ENCODE measurements at places on chromosomes 5 and 9.
A peak's percentile ranks its signal among the peaks of the same experiment; 100 is the strongest.

GRCh38 chr9:95102572-95102971 is 214.9 kb downstream of the FANCC start:
- no peaks in the 10 kb centered on the region for H3K27me3 ChIP-seq
- no peak overlapping the region for H3K27ac ChIP-seq
- H3K4me1 ChIP-seq: peaks cover 34% of the 10 kb centered on the region
- no peaks in the 10 kb centered on the region for H3K36me3 ChIP-seq

DNA sequence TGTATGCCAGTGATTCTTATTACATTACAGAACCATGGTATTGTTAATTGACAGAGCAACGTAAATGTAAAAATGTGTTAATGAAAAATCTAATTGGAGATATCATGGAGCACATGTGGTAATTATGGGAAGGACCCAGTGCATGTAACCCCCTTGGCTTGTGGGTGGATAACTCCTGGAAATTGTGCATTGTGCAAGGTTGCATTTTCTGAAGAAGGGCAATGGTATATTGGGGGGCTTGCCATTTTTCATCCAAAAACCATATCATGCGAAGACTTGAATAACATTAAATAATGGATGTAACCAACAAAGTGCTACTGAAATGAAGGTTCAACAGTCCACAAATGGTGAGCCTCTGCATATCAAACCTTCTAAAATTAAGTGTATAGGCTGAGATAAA is 47.6 kb downstream of the BASP1 start:
- H3K36me3 ChIP-seq: peaks cover 18% of the 10 kb centered on the region
- no peak for DNase-seq
- no peak overlapping the region for H3K4me3 ChIP-seq
- H3K4me1 ChIP-seq: no peaks in the 10 kb centered on the region
- H3K27ac ChIP-seq: no peak overlapping the region
- H3K27me3 ChIP-seq: no peaks in the 10 kb centered on the region

GRCh38 chr5:59537961-59538749 is 355.4 kb downstream of the PDE4D start:
- H3K27me3 ChIP-seq: no peaks in the 10 kb centered on the region
- no peak for DNase-seq
- no peak overlapping the region for H3K4me3 ChIP-seq

- peaks cover 12% of the 10 kb centered on the region for H3K4me1 ChIP-seq
- DNase-seq: peak; percentile 5
- H3K4me3 ChIP-seq: no peak overlapping the region
- H3K27me3 ChIP-seq: peaks cover 2% of the 10 kb centered on the region
- H3K27ac ChIP-seq: no peak overlapping the region
These were observed 50.8 kb downstream of the CRB2 start for GRCh38 chr9:123406691-123407216.

DNA sequence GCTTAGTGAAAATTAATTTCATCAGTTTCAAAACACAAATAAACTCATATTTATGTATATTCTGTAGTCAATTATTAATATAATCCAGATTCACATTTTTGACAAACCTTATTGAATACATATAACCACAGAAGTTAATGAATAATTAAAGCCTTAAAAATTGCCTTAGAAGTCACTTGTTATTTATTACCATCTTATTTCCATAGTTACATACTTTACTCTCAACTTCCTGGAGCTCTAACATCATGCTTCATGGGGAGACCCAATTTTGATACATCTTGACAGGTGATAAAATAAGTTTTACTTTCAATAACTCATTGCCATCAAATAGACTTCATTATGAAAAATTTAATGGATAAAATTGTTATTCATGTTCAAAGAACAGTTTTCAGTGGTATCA is 1038.7 kb downstream of the PTPRD start:
- H3K4me3 ChIP-seq: no peak overlapping the region
- no peak for DNase-seq
- no peaks in the 10 kb centered on the region for H3K36me3 ChIP-seq

DNA sequence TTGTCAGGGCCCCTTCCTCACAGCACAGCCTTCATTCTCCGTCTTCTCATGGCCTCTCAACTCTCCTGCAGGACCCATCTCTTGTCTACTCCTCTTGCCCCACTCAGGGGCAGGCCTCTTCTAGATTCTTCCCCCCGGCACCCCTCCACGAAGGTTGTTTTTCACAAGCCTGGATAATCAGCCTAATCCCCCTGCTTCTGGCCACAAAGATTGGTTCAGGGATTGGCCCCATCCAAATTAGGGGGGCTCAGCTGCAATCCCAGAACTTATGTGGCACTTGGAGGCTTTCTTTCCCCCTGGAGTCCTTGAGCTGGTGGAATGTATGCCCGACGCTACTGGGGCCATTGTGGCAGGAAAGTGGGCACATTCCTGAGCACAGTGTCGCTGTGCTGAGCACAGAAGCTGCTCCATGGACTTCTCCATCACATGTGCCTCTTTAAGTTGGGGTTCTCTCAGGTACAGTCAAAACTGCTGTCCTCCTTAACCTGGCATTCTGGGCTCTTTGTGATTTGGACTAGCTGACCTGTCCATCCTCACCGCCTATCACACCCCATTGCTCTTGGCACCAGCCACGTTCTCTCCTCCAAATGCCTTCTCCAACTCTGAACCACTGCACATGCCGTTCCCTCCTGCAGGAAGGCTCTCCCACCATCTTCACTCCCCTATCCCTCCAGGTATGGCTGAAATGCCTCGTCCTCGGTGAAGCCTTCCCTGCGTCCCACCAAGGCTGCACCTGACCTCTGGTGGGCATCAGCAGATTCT is 66.8 kb upstream of the RNF130 start:
- DNase-seq: no peak
- H3K27ac ChIP-seq: no peak overlapping the region

- H3K27me3 ChIP-seq: no peaks in the 10 kb centered on the region
- no peak overlapping the region for H3K27ac ChIP-seq
- H3K36me3 ChIP-seq: no peaks in the 10 kb centered on the region
- H3K4me3 ChIP-seq: no peak overlapping the region
These were observed 551.2 kb upstream of the TUSC1 start for GRCh38 chr9:26229324-26230054.

DNA sequence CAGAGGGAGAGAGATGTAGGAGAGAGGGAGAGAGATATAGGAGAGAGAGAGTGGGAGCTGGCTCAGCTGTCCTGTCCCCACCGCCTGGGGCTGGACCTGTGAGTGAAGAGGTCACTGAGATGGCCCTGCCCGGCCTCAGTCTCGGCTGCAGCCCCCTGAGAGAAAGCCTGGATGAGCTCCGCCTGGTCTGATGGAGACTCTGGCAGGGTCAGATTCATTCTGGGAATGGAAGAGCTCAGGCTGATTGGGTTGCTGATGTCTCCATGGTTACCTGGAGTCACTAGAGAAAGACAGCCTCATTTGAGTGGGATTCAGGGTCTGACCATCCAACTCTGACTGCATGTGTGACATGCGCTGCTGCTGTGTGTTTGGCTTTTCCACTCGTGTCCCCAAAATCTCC is 27.1 kb upstream of the SEMA4D start:
- H3K27me3 ChIP-seq: peaks cover 3% of the 10 kb centered on the region
- no peak for DNase-seq
- no peak overlapping the region for H3K27ac ChIP-seq
- no peak overlapping the region for H3K4me3 ChIP-seq
- no peaks in the 10 kb centered on the region for H3K4me1 ChIP-seq
- no peaks in the 10 kb centered on the region for H3K36me3 ChIP-seq

DNA sequence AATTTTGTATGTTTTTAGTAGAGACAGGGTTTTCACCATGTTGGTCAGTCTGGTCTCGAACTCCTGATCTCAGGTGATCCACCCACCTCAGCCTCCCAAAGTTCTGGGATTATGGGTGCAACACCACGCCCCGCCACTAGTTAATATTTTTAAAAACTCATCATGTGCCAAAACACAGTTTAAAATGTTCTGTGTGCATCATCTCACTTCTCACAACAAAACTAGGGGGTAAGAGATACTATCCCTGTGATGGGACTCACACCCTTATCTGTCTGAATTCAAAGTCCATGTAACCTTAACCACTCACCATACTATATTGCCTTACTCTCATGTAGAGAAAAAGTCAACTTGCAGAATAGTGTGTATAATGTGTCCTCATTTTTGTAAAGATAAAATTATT is 2.6 kb downstream of the PKD2L2 start:
- no peak overlapping the region for H3K27ac ChIP-seq
- no peaks in the 10 kb centered on the region for H3K36me3 ChIP-seq
- no peak overlapping the region for H3K4me3 ChIP-seq
- no peaks in the 10 kb centered on the region for H3K27me3 ChIP-seq

GRCh38 chr9:25891527-25891926 is 213.3 kb upstream of the TUSC1 start:
- no peaks in the 10 kb centered on the region for H3K4me1 ChIP-seq
- no peak for DNase-seq
- no peaks in the 10 kb centered on the region for H3K27me3 ChIP-seq
- no peak overlapping the region for H3K4me3 ChIP-seq
- H3K36me3 ChIP-seq: no peaks in the 10 kb centered on the region

DNA sequence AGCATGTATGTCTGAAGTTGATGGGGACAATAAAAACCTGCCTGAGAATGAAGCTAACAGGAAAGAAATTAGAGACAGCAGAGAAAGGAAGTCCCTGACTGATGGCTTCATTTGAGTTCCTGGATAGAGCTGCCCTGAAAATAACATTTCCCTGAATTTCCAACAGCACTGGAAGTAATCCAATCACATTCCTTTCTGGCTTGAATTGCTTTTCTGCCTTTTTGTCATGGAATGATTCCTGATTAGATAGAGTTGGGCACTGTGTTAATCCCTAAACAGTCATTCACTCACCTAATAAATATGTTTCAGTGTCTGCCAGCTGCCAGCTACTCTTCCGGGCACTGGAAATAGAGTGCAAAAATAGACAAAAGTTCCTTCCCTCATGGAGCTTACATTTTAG is 30.0 kb upstream of the SH3RF2 start:
- H3K4me3 ChIP-seq: no peak overlapping the region
- DNase-seq: peak; percentile 50
- H3K27me3 ChIP-seq: no peaks in the 10 kb centered on the region
- H3K4me1 ChIP-seq: peaks cover 5% of the 10 kb centered on the region
- no peak overlapping the region for H3K27ac ChIP-seq
- H3K36me3 ChIP-seq: no peaks in the 10 kb centered on the region

DNA sequence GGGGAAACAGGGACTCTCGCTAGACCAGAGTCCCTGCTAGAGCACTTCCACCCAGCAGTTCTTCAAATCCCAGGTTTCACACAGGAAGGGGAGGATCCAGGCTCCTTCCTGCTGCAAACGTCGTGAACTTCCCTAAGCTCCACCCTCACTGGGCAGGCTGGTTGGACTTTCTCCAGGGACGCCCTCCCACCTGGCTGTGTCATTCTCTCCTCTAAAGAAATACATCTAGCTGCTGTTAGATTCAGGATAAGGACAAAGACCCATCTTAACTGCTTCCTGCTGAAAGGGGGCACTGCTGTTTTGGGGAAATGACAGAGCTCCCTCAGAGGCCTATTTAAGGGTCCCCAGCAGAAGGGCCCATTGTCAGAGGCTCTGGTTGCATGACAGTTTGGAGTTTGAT is 230.7 kb downstream of the SEMA6A start:
- H3K4me1 ChIP-seq: no peaks in the 10 kb centered on the region
- H3K27ac ChIP-seq: no peak overlapping the region
- DNase-seq: no peak
- no peaks in the 10 kb centered on the region for H3K36me3 ChIP-seq
- H3K4me3 ChIP-seq: no peak overlapping the region

DNA sequence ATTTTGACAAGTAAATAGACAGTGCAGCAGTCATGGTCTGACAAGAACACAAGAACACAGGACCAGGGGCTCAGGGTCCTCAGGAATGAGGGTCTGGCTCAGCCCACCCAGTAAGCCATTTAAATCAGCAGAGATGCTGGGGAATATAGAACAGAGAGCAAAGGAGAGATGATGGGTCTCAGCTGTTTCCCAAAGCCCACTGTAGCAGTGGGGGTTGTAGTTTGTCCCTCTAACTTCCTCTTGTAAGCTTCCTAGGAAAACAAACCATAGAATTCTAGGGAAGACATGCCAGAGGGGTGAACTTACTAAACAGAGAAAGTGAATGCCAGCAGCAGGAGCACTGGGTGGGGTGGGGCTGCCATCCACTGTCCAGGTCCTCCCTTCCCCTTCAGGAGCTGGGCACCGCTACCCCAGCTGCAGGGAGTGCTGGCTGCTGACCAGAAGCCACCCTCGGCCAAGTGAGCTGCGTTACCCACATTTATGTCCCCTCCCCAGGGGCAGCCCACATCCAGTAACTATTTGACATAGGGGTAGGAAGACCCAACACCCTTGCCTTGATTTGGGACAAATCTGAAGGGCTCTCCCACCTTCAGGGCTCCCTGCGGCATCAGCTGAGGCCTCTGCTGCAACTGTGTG is 41.6 kb downstream of the GABBR2 start:
- no peaks in the 10 kb centered on the region for H3K36me3 ChIP-seq
- H3K27me3 ChIP-seq: peaks cover 7% of the 10 kb centered on the region
- H3K27ac ChIP-seq: no peak overlapping the region
- DNase-seq: no peak
- H3K4me1 ChIP-seq: no peaks in the 10 kb centered on the region

DNA sequence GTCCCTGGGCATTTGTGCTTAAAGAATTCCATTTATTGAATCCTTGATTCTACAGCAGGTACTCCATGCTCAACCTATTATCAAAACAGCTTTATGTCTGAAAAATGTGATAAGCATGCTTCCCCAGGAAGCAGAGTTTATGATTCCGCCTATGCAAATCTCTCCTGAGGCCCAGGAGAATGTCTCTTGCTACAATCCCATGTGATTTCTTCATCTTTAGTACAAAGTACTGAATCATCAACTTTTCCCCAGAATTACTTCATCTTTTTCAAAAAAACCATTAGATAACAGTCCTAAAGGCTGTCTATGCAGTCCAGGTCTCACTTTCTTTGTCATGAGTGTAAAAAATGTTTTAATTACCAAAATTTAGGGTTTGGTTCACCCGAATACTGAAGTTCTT is 130.2 kb upstream of the ADAMTSL1 start:
- H3K27ac ChIP-seq: no peak overlapping the region
- H3K36me3 ChIP-seq: no peaks in the 10 kb centered on the region

DNA sequence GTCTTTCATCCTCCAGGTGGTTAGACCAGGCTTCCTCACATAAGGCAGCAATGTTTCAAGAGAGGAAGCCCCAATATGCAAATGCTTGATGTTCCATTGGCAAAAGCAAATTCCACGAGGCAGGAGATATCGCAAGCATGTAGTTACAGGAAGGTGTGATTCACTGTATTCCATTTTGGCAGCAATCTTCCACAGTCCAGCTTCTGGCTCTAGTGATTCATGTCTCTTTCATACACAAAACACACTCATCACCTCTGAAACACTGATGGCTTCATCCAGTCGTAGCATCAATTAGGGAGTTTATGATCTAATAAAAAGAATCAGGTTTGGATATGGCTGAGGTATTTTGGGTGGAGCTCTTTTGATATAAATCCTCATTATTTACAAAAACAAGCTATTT is 552.2 kb upstream of the RIOK2 start:
- DNase-seq: peak; percentile 94
- H3K36me3 ChIP-seq: no peaks in the 10 kb centered on the region
- H3K4me1 ChIP-seq: no peaks in the 10 kb centered on the region

DNA sequence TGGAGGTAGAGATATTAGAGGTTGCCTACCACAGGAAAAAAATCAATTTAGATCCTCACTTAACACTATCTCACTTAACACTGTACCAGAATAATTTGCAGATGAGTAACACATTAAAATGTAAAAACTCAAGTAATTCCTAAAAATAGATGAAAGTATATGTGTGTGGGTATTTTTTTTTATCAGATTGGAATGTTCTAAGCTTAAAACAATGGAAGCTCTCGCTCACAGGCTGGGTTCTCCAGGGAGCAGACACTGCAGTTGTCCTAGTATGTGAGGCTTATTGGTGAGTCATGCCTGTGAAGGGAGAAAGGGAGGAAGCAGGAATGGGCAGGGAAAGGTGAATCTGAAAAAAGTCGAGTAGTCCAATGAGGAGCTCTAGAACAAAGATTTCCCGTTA is 181.3 kb upstream of the ZNF608 start:
- no peaks in the 10 kb centered on the region for H3K4me1 ChIP-seq
- H3K4me3 ChIP-seq: no peak overlapping the region
- no peaks in the 10 kb centered on the region for H3K36me3 ChIP-seq
- peak; percentile 78 for DNase-seq
- H3K27me3 ChIP-seq: no peaks in the 10 kb centered on the region

Measured in astrocyte (in vitro differentiated cells and primary cell).